ENCODE measurements at places on chromosomes 2 and 18. TPM values are rescaled to one million over a fixed set of nuclear protein-coding genes. Genes with fewer than 3 reads are reported as not detected.

Gene ZNF638
- 155 TPM for total RNA-seq

Gene ALPP
- total RNA-seq: not detected

Gene INO80D
- total RNA-seq: 50.4 TPM

Gene ZEB2
- total RNA-seq: 149 TPM

Gene DCDC2C
- not detected for total RNA-seq

Gene SP140
- total RNA-seq: 8.2 TPM

Gene POLR1B
- total RNA-seq: 12.4 TPM

GRCh38 chr2:49827366-49827765 lies 673.1 kb upstream of the FSHR start:
- no peak for DNase-seq

- no peak for DNase-seq
Measured at GRCh38 chr2:62660582-62661262, 44.8 kb upstream of the EHBP1 start.

GRCh38 chr18:11021477-11021876 lies 127.9 kb downstream of the PIEZO2 start:
- DNase-seq: no peak

DNA sequence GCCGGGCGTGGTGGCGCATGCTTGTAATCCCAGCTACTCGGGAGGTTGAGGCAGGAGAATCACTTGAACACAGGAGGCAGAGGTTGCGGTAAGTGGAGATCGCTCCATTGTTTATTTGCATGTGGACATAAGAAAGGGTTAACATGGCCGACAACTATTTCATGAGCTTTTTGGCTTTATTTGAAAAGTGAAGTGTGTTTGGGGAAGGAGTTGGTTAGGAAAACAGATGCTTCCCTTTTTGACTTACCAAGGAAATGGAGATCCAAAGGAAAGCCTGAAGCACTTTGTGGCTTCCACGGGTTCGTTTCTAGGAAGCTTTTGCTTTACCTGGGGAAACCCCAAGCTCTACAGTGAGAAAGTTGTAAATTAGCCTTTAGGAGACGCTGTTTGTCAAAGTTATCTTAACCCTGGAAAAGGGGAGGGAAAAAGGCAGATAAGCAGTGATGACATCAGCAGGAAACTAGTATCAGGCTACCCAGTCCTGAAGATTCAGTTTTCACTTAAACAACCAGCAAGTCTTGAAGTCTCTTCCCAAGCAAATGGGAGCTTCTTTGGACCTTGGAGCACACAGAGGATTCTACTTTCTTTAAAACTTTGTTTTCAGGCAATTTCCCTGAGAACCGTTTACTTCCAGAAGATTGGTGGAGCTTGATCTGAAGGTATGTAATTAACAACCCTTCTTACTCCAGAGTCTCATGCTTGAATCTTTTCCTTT lies at the start of gene CASP10:
Gene CASP10, plus strand, starts transcription at position 492 of the 715 bp plus-strand sequence. CDS start 2,637 bp downstream, outside the sequence.
- DNase-seq: no peak

DNA sequence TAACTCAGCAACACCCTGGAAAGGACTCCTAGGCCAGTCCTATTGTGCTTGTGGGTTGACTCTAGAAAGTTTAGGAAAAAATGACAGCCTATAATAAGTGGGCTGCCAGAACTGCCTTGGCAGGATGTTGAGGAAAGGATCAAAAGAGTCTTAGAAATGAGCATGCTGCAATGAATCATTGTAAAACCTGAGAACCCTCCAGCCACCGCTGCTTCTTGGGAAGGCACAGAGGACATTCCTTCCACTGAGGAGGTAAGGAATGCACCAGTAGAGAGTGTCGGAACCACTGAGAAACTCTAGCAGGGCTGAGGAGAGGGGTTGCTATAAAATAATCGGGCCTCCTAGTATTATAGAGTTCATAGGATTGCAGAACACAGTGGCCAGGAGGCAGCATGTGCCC lies 146.7 kb upstream of the SMIM21 start:
- DNase-seq: no peak

GRCh38 chr2:8475349-8476031 lies 206.4 kb upstream of the ID2 start:
- DNase-seq: peak; percentile 75

DNA sequence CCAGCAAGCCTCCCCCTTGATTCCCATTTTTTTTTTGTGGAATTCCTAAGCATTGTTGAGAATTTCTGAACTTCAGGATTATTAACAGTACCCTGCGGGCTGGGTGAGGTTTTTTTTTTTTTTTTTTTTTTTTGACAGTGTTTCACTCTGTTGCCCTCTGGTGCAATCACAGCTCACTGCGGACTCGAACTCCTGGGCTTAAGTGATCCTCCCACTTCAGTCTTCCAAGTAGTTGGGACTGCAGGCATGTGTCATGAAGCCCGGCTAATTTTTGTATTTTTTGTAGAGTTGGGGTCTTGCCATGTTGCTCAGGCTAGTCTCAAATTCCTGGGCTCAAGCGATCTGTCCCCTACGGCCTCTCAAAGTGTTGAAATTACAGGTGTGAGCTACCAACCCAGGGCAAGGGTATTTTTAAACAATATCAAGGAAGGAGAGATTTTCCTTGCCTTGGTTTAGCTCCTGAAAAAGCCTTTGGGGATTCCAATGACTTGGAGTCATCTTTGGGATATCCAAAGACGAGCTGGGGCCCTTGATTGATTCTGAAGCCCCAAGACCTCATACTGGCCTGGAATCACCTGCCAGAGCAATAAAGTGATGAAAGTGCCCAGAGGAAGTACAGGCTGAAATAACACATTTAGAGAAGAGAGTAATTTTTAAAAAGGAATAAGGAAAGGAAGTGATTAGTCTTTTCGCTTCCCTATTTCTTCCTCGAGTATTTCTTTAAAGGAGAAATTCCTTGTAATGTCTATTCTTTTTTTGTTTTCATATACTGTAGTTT lies 240.2 kb downstream of the TGIF1 start:
- no peak for DNase-seq

DNA sequence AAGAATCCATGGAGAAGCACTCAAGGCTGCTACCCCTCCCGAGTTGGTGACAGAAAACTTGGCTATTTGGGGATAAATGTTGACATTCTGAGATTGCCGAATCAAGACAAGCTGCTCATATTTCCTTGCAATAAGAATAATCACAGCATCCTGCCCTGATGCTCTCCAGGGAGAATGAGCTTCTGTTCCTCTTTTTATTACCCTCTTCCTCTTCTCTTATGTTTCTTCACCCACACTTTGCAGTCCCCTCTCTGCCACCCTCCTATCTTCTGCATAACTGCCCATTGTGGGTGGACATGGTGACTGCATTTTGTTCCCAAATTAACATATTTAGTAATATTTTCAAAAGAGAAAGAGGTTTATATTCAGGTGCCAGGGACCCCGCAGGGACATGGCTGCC lies 11.9 kb upstream of the MSGN1 start:
- no peak for DNase-seq

- no peak for DNase-seq
Measured at GRCh38 chr2:99106913-99107312, 34.6 kb upstream of the C2orf15 start.

DNA sequence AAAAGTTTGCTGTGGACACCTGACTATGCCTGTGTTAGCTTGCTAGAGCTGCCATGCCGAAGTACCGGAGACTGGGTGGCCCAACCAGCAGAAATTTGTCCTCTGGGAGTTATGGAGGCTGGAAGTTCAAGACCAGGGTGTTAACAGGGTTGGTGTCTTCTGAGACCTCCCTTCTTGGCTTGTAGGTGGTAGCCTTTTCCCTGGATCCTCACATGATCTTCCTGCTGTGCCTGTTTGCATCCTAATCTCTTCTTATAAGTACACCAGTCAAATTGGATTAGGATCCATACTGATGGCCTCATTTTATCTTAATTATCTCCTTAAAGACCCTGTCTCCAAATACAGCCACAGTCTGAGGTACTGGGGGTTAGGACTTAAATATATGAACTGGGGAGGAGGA lies 845 bp downstream of the TMEM177 start:
- no peak for DNase-seq

- no peak for DNase-seq
Measured at GRCh38 chr2:82795446-82795845, 1663.6 kb downstream of the SUCLG1 start.

DNA sequence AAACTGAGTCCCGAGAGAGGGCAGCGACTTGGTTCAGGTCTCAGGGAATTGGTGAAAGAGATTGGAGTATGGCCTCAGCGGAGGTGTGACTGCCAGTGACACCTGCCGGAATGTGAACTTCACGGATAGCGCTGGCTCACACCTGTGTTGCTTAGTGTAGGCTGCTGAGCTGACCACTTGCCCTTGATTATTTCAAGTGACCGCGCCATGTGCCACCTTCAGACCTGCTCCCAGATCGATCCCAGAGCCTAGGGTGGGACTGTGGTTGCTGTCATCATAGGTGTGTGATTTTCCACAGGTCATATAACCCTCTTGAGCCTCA lies 134.8 kb downstream of the GLI2 start:
- no peak for DNase-seq
